ENCODE measurements at places on chromosomes 5 and 9.

DNA sequence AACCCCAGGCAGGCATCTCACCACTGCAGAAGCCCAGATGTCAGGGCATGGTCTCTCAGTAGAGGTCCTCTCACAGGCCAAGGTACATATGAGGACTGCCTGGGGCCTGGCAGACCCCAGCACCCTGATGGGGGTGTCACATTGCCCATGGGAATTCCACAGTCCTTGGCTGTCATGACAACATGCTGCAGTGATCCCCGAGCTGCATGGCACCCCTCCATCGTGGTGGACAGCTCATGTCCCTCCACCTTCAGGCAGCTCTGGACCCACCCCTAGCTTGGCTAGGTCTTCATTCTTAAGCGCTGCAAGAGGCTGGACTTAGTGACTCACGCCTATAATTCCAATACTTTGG is 74.1 kb upstream of the LRRTM2 start:
- no peak for DNase-seq

DNA sequence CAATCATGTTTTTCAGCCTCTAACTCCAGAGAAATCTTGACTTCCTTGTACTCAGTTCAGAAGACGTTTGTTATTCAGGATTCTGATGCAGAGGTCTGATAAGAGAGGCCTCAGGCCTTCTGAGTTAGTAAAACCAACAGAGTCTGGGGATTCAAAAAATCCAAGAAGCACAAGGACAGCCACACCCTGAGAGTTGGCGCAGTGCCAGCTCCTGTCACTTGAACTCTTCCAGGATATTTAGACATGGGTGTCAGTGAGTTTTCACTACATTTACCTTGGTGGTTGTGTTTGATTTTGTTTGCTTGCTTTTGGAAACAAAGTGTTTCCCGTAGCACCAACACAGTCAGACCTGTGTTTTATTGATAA is 41.6 kb upstream of the PDE8B start:
- DNase-seq = no peak

- no peak for DNase-seq
These were observed 165.3 kb downstream of the NFIB start for GRCh38 chr9:14148501-14149103.

GRCh38 chr9:110939573-110939972 is 98.7 kb downstream of the LPAR1 start:
- DNase-seq = no peak

DNA sequence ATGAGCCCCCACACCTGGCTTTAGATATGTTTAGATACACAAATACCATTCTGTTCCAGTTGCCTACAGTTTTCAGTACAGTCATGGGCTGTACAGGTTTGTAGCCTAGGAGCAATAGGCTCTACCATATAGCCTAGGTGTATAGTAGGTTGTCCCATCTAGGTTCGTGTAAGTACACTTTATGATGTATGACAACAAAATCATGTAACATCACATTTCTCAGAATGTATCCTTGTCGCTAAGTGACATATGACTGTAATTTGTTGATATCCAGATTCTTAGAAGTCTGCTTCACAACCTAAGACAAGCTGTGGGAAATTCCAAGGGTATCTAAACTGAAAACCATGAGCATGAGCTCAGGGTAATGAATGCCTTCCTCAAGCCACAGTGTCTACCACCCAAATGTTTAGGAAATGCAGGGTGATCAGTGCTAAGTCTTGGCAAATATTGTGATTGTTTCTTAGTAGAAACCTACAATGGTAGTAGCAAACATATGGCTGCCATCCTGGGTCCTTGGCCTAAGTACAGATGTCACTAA is 8.4 kb downstream of the ECM2 start:
- DNase-seq = no peak

- DNase-seq = no peak
These were observed 44.7 kb upstream of the MYOT start for GRCh38 chr5:137822984-137823383.

- no peak for DNase-seq
These were observed 12.2 kb downstream of the CCNI2 start for GRCh38 chr5:132759114-132760048.

GRCh38 chr5:31983851-31984250 is 190.3 kb downstream of the GOLPH3 start:
- no peak for DNase-seq

- no peak for DNase-seq
These were observed 315.9 kb upstream of the RPS23 start for GRCh38 chr5:82594097-82594496.

DNA sequence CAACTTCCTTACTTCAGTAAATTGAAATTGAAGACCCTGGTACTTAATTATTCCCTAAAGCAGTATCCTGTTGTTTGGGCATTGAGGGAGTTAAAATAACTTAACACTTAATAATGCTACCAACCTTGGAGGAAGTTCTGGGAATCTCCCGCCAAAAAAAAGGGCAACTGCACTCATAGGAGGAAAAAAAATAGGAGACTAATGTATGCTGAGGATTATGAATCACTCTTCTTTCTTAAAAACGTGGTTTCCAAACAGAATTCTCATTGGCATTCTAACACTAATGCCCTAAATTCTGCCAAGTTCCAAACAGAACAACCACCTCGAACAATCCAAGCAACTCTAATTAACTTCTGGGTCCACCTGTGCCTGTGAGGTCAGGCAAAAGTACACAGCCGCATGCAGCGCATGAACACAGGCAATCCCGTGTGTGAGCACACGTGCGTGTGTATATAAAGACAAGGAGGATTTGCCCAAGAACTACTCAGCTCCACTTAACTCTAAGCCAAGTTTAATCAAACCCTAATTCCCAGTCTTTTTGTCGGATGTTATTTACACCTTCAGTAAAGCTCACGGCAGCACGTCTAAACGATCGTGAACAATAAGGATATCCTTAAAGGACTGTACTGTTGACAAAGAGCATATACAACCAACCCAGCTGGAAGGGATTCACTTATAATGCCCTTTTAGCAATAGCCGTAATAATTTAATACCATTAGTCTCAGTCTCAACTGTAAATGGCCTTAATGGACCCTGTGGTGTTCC is 78.4 kb downstream of the EBF1 start:
- DNase-seq = no peak

- DNase-seq = no peak
These were observed 186.6 kb upstream of the ZNF608 start for GRCh38 chr5:124932791-124933600.

DNA sequence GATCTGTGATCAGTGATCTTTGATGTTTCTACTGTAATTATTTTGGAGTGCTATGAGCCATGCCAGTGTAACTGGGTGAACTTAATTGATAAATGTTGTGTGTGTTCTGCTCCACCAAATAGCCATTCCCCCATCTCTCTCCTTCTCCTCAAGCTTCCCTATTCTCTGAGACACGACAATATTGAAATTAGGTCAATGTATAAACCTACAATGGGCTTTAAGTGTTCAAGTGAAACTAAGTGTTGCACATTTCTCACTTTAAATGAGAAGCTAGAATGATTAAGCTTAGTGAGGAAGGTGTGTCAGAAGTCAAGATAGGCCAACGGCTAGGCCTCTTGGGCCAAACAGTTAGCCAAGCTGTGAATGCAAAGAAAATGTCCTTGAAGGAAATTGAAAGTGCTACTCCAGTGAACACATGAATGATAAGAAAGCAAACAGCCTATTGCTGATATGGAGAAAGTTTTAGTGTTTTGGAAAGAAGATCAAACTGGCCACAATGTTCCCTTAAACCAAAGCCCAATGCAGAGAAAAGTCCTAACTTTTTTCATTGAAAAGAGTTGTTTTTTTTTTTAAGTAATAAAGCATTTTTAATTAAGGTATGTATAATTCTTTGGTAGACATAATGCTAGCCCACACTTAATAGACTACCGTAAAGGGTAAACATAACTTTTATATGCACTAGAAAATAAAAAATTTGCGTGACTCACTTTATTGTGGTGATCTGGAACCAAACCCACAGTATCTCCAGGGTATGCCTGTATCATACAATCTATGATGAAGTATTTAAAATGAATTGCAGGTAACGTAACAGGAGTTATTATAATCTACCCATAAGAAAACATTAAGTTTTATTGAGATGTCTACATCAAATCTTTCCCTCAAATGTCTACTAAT is 42.5 kb upstream of the ALDH1A1 start:
- no peak for DNase-seq

DNA sequence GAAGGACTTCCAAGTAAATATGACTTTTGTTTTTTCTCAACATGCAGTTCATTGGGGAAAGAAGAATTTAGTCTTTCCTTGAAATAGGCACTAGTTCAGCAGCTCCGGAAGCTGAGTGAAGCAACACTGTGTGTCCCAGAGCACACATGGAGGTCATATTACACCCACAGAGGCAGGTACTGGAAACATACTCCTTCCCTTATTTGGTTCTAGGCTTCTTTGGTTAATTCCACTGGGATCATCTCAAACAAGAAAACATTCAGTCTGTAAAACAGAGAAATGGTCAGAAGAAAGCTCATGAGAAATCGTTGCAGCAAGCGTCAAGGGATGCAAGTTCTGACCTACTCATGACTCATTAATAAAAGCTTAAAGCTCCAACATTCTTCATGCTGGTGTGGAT is 175.1 kb upstream of the PCSK5 start:
- no peak for DNase-seq

GRCh38 chr5:100175346-100175745 is 359.8 kb upstream of the FAM174A start:
- no peak for DNase-seq

DNA sequence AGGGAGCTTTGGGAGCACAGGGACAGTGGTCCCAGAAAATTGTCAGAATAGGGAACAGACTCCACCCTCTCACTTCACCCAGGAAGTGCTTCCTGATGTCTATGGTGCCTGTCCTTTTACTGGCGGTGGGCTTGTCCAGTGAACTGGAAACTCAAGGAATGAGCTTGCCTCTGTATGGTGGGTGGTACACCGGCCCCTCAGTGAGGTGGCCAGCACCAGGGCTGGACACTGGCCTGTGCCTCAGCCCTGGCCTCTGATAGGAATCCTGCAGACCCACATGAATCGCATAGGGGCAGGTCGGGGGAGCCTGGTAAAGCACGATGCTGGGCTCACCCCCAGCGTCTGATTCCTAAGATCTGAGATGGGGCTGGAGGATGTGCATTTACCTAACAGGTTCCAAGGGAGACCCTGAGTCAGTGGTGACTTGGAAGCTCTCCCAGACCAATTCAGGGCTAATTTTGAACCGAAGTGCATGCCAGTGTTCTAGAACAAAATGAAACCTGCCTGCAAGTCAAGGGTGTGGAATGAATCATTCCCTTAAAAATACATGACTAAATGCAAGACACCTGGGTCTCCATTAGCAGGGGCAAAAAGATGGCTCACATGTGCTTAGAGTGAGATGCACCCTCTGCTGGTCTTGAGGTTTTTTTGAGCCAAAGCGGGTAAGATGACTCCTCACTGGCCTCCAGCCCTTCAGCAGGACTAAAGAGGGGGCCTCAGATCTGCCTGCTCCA is 178.3 kb downstream of the HSPA4 start:
- DNase-seq = no peak

- no peak for DNase-seq
These were observed 37.9 kb downstream of the SLC6A7 start for GRCh38 chr5:150227606-150228273.

DNA sequence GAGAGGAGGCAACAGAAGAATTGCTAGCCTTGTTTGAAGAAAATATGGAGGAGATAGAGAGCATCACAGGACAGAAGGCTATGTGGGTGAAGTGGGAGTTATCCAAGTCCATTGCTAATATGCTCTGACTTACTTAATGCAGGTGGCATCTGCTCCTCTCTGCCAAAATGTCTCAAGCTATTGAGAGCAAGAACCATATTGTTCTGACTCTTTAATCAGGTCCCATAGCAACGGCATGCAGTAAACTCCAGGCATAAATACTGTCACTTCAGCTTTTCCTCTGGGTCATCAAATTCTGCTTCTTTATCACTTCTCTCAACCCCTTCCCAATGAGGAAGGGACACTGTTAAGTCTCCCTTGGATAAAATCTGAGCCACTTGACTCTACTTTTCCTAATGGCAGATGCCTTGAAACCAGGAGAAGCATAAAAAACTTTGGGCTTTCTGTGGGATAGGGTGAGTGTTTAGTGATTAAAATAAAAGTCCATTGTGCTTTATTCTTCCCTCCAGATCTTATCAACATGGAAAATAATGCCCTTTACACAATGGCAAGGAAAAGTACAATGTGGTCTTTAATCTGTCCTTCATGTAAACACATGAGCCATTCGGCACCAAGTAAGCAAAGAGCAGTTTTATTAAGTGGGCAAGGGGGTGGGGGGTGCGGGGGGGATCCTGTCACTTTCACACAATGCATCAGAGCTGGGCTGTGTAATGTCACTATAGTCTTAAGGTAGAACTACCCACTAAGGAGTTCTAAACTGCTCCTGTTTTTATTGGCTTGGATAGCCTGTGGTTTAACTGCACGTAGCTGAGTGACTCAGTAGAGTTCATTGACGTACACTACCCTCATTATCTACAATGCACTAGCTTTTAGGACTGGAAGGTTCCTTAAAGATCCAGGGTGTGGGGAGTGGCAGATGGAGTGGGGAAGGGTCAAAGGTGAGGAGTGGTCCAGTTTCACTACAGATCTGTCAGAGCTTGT is 71.0 kb upstream of the TARS1 start:
- no peak for DNase-seq

- no peak for DNase-seq
These were observed 48.9 kb upstream of the SLC2A8 start for GRCh38 chr9:127347831-127348776.

GRCh38 chr5:172902497-172903472 is 56.4 kb upstream of the RPL26L1 start:
- no peak for DNase-seq

GRCh38 chr5:163347671-163348070 is 89.7 kb upstream of the CCNG1 start:
- DNase-seq = peak; percentile 26

DNA sequence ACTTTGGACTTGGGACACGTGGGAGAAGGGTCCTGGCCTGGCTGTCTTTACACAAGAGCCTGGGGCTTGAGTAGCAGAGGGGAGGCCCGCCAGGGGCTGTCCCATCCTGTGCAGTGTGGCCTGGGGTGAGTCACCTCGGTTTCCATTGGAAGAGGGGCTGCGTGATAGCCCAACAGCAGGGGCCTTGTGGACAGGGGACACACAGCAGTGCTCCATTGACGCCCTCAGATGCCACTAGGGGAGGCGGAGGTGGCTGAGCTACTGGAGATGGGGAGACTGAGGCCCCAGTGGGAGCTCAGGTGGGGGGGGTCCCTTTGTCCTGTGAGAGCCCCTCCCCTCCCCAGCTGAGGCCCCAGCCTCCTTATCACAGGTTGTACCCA is 50.0 kb upstream of the RNU6ATAC start:
- DNase-seq = no peak

DNA sequence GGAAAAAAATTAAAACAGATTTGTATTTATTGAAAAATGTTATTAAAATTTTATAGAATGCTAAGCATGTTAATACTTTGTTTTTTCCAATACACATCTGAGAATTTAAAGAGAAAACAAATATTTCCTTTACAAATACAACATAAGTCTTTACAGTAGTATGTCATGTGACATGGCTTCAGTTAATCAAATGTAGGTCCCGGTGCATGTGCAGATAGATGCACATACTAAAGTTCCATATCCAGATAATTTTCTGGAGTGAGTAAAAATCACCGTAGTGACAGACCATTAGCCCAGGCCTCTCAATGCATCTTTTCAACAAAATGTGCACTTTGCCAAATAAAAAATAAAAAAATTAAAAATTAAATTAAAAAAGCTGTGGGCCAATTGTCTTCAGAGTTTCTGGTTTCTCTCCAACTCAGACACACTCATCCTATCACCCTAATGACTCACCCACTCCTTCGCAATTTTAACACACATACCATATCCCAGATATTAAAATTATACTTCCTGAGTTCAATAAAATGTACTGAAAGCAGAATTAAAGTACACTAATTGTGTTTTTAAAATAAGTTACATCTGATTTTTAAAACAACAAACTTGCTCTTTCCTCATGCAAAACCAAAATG is 508.1 kb downstream of the NR2F1-AS1 start:
- DNase-seq = no peak

Measured in activated CD4-positive, alpha-beta T cell treated with anti-CD3 and anti-CD28 coated beads, Interleukin-2, amount 50 U/mL, for 1 hour (primary cell).